ENCODE measurements at places on chromosomes 2 and 18.

DNA sequence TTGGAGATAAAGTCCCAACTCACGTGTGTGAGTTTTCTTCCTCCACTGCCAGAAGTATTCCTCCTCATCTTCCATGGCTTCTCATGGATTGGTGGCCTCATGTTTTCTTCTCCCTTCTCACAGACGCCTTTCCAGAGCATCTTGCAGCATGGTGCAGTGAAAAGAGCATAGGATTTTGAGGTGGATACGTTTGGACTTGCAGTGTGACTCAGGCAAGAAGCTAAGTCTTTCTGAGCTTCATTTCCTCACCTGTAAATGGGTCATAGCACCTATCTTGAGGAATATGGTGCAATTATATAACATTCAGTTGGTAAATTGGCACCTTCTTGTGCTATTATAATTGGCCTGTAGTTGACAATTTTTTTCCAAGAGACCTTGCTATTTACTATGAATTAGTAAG lies 247.6 kb downstream of the RDH14 start:
- no peak for DNase-seq

DNA sequence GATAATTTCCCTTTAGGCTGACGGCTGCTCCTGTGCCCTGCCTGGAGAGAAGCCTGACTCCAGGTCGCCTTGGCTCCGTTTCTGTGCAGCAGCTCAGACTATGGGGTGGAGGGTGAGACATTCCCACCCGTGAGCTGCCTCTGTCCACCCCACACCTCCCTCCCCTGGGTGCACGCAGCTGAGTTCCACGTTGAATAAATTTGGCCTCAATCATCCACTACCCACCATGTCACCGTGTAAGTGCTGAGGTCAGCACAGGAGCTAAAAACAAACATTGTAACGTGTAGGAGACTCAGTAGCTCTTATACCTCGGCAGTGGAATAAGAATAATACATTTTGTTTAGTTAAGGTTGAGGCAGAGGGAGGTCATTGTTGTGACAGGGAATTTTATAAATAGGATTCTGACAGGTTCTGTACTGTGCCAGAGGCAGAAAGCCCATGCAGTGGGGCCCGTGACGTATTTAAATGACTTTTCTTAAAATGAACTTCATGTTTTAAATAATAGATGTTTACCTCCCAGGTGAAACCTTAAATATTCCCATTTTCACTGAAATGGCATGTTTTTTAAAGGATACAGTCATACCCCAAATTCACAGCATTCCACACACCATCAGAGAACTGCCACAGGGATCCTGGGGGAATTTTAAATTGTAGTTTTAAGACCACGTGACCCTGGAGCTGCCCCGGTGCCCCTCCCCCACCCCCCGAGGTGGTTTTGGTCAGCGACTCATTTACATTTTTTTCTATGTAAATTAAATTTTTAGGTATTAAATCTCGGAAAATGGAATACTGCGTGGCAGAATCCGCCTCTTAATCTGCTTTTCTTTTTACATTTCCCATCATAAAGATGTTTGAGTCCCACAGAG lies 50.2 kb downstream of the NFATC1 start:
- no peak for DNase-seq

GRCh38 chr2:85692039-85692645 lies 2.0 kb upstream of the GNLY start:
- no peak for DNase-seq

DNA sequence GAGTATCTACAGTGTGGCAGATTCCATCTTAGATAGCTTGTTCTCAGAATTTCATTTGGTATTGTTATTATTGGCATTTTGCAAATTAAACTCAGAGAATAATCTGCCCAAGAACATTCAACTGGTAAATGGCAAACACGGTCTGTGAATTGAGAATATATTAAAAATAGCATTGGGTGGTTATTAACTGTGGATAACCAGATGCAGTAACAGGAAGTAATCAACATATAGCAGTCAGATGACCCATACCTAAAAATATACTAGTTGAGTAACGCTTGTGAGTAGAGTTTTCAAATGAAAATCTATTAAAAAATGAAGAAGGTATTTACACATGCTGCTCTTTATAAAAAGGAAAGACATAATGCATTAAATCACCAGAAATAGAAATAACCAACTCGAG lies 129.5 kb downstream of the ZNF804A start:
- no peak for DNase-seq

DNA sequence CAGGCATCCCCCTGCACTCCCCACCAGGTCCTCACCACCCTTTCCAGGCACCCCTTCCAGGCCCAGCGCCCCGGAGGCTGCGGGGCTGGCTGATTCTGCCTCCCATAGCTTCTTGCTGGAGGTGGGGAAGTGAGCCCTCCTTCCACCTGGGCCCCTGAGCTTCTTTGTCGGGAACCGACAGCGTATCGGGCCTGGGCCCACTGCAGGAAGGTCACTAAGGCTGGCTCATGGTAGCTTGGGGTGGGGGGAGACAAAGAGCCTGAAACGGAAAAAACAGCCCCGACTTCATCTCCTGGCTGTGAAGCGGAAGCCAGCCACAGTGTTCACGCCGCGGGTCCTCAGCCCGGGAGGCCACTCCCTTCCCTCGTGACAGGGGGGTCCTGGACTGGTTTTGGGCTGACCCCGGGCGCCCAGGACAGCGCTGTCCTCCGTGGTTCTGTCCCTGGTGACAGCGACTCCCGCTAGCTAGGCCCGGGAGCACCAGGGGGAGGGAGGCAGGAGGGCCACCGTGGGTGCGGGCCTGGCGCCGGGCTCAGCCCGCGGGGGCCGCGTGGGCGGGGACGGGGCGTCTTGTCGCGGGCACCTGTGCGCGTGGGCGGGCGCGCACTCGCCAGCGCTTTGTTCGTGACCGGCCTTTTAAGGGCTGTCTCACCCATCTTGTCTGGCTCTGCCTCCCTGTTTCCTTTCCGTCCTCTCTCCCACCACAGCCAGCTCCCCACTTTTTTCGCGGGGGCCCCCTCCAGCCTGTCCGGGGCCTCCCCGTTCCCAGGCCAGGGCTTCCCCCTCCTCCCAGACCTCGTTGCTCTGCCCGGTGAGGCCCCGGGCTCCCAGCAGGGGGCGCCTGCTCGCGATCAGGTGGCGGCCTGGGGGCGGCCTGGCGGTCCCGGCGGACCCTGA lies 64.9 kb downstream of the DNMT3A start:
- peak; percentile 63 for DNase-seq

DNA sequence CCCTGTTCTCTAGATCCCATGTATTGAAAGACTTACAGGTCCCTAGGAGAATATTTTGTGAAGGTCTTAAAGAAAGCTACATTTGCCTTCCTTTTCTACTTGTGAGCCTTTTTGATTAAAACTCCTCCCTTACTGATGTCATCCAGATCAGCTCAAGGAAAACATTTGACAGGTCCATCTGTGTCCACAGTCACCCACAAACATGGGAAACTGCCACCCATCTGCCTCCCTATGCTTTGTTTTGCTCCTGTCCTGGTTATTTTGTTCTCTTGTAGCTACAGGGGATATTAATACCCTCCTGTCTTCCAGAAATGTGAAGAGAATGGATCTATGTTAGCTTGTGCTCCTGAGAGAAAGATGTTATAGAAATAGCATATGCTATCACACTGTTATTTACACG lies 203.6 kb upstream of the GALNT5 start:
- DNase-seq: no peak

- DNase-seq: no peak
Measured at GRCh38 chr2:168687314-168687713, 115.1 kb upstream of the NOSTRIN start.

DNA sequence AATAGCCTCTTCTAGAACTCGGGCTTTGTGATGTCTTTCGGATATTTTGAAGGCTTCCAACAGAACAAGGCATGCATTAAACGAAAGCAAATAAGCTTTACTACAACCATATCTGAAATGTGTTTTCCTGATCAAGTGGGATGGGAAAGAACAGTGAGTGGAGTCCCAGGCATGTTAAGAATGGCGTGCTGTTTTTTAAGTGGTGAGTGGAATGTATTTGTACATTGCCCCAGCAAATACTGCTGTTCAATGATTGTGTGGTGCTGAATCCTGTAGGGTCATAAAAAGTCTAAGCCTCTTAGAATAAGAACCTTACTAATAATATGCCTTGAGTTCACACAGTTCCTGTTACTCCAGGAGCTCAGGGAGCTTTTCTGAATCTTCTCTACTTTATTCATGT lies 52.5 kb downstream of the POMC start:
- DNase-seq: no peak

DNA sequence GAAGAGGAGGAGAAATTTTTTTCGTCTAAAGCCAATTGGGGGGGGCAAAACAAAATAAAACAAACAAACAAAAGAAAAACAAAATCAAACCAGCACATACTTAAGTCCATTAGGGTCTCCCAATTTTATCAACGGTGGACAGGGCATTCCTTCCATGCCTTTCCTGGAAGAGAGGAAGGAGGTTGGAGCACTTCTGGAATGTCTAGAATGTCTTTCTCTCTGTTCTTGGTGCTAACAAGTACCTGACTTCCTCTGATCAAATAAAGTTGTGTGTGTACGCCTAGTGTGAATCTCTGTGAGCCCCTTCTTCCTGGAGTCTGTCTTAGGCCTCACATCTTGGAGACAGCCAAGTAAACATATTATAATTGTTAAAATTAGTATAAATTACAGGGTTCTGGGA lies 399.0 kb upstream of the LRRTM1 start:
- DNase-seq: no peak

GRCh38 chr18:34710934-34711333 lies 836 bp downstream of the DTNA start:
- no peak for DNase-seq

GRCh38 chr2:84077496-84077895 lies 381.6 kb downstream of the SUCLG1 start:
- no peak for DNase-seq

- DNase-seq: no peak
Measured at GRCh38 chr2:43488737-43489136, 107.1 kb downstream of the THADA start.

- no peak for DNase-seq
Measured at GRCh38 chr18:48932822-48933510, 17.8 kb downstream of the SMAD7 start.

DNA sequence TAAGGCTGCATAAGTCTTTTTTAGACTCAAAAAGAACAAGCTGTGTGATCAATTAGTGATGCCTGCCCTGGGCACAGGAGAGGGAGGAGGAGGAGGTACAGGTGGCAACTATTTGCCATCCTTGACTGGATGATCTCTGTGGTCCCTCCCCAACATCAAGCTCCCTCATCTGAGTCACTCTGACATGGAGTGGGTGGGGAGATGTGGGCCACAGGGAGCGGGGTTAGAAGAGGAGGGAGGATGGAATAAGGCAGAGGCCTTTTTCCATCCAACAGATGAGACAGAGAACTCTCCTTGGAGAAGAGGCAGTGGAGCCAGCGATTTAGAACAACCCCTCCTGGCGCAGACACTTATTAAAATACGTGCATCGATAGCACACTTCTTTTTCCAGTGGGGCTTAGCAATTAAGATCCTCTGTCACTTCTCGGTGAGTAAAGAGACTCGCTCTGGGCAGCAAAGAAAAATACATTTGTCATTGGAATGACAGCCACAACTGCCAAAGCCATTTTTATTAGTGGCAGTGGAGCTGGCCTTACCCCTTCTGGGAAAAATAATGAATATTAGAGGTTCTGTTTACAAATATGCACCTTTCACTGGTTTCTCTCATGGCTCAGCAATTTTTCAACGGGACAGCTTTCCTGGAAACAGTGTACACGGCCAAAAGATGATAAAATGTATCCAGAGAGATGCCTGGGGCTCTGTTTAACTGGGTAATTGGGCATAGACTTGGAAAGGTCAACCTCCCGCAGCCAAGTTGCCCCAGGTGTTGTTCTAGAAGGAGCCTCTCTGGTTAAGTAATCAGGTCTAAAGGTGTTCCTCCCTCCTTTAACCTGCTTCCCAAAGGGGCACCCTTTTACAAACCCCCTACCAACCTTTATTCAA lies 238.4 kb upstream of the CXCR4 start:
- no peak for DNase-seq

DNA sequence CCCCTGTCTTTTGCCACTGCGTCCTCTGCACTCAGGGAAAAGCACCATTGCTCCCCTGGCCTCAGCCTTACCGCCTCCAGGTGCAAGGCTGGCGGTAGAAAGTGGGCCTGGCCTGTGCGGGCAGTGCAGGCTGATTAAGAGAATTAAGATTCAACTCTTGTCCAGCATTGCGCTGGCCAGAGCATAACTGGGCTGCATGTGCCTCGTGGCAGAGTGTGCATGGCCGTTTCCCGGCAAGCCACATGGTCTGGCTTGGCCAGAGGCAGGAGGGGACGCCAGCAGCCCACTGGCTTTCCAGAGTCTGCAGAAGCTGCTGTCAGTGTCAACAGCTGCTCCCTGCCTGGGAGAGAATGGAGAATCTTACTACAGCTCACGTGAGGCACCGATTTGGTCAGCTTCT lies 12.3 kb downstream of the NTSR2 start:
- no peak for DNase-seq

DNA sequence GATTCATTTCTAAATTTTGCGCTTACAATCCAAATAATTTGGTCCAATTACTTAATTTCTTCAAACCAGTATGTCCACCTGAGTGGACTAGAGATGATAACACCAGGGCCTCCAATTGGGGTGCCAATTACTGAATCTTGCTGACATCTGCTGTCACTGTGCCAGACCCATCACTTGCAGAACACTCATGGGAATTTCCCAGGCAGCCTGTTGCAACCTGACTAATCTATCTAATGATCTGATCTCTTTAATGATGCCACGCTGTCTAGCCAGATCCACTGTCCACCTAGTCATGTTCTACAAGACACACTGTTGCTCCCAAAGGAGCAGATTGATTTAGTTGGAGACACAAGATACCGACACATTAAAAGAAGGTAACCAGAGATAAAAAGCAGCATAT lies 11.8 kb upstream of the LRP1B start:
- no peak for DNase-seq

DNA sequence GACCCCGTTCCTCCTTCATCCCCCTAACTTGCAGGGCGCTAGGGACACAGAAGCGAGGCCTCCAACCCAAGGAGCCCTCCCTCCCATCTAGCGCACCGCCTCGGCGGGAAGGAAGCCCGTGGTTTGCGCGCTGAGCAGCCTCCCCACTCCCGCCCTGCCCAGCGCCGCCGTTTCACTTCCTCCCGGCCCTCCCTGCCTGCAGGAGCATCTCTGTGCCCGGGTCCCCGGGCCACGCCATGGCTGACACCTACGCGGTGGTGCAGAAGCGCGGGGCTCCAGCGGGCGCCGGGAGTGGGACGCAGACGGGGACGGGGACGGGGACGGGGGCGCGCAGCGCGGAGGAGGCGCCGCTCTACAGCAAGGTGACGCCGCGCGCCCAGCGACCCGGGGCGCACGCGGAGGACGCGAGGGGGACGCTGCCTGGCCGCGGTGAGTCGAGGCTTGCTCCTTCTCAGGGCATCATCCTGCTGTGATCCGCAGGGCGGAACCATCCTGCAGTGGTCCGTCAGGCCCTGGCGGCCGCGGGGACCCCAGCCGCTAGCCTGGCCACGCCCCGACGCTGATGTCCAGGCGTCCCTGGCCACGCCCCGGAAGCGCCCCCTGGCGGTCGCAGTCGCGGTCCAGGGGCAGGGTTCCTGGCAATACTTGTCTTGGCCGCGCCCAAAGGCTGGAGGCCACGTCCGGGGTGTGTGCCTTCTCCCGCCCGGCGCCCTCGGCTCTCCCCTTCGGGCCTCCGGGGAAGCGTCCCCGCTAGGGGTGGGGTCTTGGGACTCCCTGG lies 16.4 kb downstream of the PTPN18 start:
- DNase-seq: peak; percentile 46

Data from activated T-cell treated with anti-CD3 and anti-CD28 coated beads for 4 hours (primary cell).